Activated CD4-positive, CD25-positive, alpha-beta regulatory T cell (primary cell): ENCODE measurements at places on chromosomes 16 and 17.

GRCh38 chr17:81710514-81711308, 1.4 kb upstream of the SLC25A10 start:
- no peak for DNase-seq

GRCh38 chr17:78168242-78168902, at the start of gene SYNGR2:
Gene SYNGR2, plus strand, starts transcription at chr17:78168581. Its CDS starts 36 bp downstream, at chr17:78168617.
- peak; percentile 80 for DNase-seq

GRCh38 chr17:49676276-49676868, 1.5 kb downstream of the SPOP start:
- no peak for DNase-seq

DNA sequence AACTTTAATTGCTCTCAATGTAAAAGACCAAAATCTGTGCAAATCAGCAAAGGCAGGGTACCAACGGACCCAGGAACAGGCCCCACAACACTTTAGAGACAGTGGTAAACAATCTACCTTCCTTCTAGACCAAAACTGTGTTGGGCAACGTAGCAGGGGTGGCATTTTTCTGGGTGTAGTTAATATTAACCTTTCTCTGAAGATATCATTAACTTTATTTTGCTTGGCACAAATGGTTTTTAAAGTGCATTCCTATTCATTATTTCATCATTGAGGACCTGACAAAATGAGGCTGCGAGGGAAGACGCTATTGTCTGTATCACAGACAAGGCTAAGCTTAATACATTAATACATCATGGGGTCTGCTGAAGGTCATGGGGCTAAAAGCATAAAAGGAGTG, 37.9 kb upstream of the TRAP1 start:
- DNase-seq, result no peak

- DNase-seq, result no peak
These were observed 17.4 kb upstream of the ZNF469 start for GRCh38 chr16:88365244-88365865.

DNA sequence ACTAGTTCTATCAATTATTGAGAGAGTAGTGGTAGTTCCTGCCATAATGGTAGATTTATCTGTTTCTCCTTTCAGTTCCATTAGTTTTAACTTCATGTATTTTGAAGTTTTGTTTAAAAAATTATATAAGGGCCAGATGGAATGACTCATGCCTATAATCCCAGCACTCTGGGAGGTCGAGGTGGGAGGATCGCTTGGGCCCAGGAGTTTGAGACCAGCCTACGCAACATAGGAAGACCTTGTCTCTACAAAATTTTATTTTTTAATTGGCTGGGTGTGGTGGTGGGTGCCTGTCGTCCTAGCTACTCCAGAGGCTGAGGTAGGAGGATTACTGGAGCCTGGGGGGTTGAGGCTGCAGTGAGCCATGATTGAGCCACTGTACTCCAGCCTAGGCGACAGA, 14.1 kb upstream of the UBTF start:
- no peak for DNase-seq

DNA sequence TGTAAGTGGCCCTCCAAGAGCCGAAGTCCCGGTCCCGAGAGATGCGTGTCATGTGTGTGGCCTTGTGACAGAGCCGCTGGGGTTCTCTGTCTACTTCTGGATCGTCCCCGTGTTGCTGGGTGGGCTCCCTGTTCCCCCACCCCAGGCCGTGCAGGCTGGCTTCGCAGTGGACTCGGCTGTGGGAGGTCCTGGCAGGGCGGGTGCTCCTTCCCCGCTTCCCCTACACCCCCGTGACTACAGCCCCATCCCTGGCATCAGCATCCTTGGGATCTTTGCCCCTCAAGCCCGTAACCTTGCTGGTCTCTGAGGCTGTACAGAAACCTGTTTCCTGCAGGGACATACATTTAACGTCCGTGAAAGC, 136.3 kb downstream of the BANP start:
- no peak for DNase-seq

DNA sequence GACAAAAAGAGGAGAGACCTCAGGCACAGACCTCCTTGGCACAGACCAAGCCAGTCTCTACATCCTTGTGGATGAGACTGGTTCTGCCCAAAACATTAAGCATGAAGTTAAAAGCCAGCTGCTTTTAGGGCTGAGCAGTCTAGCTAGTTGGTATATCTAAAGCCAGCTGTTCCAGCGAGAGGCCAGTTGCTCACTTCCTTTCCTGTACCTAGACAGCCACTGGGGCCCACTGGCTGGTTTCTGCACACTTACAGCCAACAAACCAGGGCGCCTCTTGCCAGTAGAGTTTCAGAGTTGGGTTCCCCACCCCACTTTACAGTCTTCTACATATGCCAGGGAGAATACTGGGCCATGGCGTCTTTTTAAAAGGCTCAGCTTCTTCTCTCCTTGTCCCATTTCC, 242.4 kb downstream of the ZFHX3 start:
- DNase-seq, result no peak

GRCh38 chr17:55281649-55282378, 17.1 kb downstream of the HLF start:
- DNase-seq, result no peak

- no peak for DNase-seq
These were observed 35.3 kb downstream of the CUEDC1 start for GRCh38 chr17:57919918-57920317.

DNA sequence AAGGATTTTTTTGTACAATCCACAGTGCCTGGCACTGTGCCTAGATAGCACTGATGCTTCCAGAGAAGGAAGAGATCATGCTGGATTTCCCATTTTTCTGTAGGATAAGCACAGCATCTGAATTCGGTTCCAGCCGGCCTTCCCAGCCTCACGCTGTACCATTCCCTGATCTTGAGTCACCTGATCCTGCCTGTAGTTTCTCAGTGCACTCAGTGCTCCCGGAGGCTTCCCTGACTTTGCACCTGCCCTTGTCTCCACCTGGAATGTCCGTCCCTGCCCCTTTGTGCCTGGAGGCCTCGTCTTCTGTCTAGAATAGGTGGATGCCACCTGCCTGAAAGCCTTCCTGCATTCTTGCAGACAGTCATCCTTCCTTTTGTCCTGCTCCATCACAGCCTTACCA, 179.9 kb downstream of the CCDC182 start:
- DNase-seq, result no peak

GRCh38 chr16:20849589-20850390, 43.5 kb downstream of the REXO5 start:
- DNase-seq, result peak; percentile 53

- DNase-seq, result no peak
These were observed 3.6 kb upstream of the MYH1 start for GRCh38 chr17:10521949-10522348.

DNA sequence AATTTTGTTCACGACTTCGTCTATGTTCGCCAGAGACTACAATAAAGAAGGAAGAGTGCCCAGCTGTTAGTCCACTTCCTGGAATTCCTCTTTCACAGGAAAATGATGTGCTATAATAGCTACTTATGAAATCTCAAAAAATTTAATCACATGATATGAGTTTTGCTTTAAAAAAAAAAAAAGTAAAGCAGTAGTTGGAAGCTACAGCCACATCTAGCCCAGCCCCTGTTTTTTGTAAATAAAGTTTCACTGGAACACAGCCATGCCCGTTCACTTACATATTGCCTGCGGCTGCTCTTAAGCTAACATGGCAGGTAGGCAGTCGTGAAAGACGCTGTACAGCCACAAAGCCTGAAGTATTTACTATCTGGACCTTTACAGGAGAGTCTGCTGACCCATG, 15.3 kb downstream of the VPS53 start:
- no peak for DNase-seq

- DNase-seq, result no peak
These were observed 285.4 kb upstream of the PMFBP1 start for GRCh38 chr16:72457243-72457940.

DNA sequence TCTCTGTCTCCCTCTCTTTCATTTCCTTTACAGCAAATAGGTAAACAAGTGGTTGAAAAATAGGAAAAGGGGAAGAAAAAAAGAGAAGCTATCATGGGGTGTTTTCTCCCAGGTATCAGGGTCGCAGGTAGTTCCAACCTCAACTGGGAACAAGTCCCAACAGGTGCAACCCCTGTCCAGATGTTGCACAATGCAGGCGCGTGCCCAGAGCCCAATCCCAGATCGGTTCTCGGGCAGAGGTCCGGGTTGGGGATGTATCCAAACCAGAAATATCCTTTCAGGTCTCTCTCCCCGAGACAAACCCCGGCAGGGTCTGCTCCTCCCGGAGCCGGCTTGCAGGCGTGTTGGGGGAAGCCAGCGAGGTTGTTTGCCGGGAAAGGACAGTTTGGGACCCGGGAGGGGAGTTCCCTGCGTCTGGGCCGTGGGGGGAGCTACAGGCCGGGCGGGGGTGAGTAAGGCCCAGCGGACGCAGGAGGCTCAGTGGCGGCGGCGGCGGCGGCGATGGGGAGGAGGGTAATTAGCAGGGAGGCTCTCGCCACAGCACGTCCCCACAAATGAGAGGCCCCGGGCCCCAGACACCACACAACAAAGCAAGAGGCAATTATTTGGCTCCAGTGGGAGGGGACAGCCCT, 21.2 kb upstream of the SP6 start:
- DNase-seq, result no peak

DNA sequence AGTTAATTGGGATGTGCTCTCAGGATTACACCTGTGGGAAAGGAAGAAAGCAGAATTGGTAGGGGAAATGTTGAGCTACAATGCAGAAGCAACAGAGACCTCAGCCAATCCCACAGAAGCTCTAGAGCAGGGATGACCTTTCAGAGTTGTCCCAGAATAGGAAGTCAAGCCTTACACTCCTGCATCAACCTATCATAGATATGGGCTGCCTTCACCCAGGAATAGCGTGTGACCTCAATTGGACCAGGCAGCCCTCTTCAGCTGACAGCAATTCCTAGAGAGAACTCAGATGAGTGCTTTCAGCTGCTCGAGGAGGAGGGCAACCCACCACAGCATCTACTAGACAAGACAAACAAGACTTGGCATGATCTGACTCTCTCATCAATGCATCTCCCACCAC, 189.7 kb downstream of the TMEM132E start:
- no peak for DNase-seq

GRCh38 chr16:88784074-88784855, 755 bp downstream of the PIEZO1 start:
- no peak for DNase-seq

- DNase-seq, result no peak
These were observed 4.8 kb downstream of the PPM1D start for GRCh38 chr17:60604686-60605334.
